ENCODE measurements at places on chromosomes 4 and X. TPM values are rescaled to one million over a fixed set of nuclear protein-coding genes. Genes with fewer than 3 reads are reported as not detected.

TMEM271 gene
- polyA plus RNA-seq, result not detected

SPACA5 gene
- polyA plus RNA-seq, result 0.26 TPM

SNX12 gene
- polyA plus RNA-seq, result 53.1 TPM

TMEM31 gene
- 1.1 TPM for polyA plus RNA-seq

ITIH6 gene
- polyA plus RNA-seq, result 0.06 TPM

PGAM4 gene
- not detected for polyA plus RNA-seq

MAGEA3 gene
- polyA plus RNA-seq, result not detected

CHRDL1 gene
- 13.7 TPM for polyA plus RNA-seq

All from right renal pelvis (tissue), 4 donors.